SW480 (cell line): ENCODE measurements at places on chromosomes 12 and 14.

- DNase-seq: no peak
These were observed 10.8 kb downstream of the CLEC1A start for GRCh38 chr12:10088031-10088430.

DNA sequence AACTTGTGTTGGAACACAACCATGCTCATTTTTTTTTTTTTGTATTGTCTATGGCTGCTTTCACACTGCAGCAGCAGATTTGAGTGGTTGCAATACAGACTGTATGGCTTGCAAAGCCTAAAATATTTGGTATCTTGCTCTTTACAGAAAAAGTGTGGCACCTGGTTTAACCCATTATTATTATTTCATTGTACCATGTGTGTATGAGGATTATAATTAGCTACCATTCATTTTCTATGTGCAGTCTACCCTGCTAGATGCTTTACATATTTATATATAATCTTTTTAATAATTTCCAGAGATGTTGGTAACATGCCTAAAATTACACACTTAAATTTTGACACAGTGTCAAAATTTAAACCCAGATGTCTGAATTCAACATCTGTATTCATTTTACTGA, 37.7 kb downstream of the SPATS2 start:
- no peak for DNase-seq

- DNase-seq: no peak
These were observed 53.8 kb downstream of the TRIM9 start for GRCh38 chr14:51041108-51041531.

DNA sequence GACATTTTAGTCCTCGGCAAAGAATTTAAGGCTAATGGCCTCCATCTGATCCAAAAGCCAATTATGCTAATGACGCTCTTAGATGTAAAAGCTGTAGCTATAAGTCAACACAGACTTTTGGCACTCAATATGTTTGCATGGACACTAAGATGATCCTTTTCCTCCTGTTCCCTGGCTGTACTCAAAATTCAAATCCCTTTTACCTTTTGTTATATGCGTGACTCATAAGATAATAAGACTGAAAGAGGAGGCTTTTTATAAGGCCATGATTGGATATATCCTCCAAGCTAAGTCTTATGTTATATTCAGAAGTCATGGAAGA, 89.8 kb downstream of the PDZRN4 start:
- no peak for DNase-seq

GRCh38 chr12:28963554-28963953, 185.5 kb upstream of the FAR2 start:
- DNase-seq: peak; percentile 47

DNA sequence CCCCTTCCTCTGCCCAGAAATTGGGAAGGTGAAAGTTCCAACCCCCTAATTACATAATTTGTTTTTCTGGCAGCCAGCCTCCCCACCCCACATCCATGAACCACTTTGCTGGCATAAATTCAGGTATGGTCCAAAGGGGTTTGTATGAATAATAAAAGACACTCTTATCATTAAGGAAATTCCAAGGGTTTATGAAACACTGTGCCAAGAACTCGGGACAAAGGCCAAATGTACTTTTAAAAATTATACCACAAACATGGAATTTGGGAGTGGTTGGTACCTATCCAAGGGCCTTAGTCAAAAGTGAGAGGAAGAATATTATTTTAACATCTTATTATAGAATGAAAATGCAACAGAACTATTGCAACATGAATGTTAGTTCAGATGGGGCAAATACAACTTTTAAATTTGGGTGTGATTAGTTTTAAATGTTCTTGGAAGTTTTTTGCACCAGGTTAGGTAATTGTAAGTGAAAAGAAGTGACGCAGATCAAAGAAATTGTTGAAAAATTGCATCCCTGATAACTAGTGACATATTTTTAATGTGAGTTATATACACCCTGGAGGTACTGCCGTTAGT, 217.8 kb downstream of the TMEM117 start:
- DNase-seq: no peak

DNA sequence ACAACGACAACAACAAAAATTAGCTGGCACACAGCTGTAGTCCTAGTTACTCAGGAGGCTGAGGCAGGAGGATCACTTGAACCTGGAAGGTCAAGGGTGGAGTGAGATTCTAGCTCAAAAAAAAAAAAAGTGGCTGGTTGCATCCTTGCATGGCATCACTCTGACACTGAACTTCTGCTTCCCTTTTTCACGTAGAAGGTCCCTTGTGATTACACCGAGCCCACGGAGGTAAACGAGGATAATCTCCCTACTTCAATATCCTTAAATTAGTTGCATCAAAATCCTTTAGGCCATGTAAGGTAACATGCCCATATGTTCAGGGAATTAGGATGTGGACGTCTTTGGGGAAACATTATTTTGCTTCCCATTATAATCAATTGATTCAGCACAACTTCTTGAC, 4.0 kb upstream of the PPP4R4 start:
- DNase-seq: no peak

GRCh38 chr14:54040846-54041245, 84.2 kb upstream of the BMP4 start:
- no peak for DNase-seq

GRCh38 chr14:33555710-33556350, 395.0 kb downstream of the EGLN3 start:
- DNase-seq: no peak

- peak; percentile 56 for DNase-seq
These were observed 24.2 kb downstream of the TRHDE start for GRCh38 chr12:72296389-72296788.

- no peak for DNase-seq
These were observed 41.4 kb downstream of the TPCN1 start for GRCh38 chr12:113262710-113263109.

GRCh38 chr14:30015489-30015888, 87.8 kb upstream of the PRKD1 start:
- no peak for DNase-seq

DNA sequence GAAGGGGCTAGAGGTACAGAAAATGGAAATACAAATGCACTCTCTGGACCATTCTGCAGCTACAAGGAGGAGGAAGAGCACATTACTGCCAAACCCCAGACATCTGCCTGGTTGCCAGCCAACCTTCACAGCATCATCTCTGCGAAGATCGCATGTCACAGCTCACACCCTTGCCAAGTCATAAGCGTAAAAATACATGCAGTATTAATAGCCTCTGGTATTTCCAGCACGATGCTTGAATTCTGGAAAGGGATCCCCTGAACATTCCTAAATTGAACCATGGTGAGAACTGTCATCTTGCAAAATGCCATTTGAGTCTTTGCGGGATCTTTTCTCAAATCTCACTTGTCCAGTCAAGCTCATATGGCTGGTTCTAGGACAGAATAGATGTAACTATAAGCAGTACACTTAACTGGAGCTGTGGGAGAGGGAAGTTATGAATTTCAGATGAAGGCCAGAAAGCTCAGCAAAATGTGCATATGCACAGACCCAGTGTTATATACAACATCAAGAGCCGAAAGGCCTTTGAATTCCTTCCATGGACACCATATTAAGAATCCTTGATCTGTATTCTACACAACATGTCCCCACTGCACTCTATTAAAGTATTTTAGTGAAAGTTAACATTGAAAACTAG, 211.6 kb downstream of the DUSP6 start:
- DNase-seq: no peak

- DNase-seq: peak; percentile 13
These were observed 48.8 kb downstream of the LRCOL1 start for GRCh38 chr12:132561427-132562156.

DNA sequence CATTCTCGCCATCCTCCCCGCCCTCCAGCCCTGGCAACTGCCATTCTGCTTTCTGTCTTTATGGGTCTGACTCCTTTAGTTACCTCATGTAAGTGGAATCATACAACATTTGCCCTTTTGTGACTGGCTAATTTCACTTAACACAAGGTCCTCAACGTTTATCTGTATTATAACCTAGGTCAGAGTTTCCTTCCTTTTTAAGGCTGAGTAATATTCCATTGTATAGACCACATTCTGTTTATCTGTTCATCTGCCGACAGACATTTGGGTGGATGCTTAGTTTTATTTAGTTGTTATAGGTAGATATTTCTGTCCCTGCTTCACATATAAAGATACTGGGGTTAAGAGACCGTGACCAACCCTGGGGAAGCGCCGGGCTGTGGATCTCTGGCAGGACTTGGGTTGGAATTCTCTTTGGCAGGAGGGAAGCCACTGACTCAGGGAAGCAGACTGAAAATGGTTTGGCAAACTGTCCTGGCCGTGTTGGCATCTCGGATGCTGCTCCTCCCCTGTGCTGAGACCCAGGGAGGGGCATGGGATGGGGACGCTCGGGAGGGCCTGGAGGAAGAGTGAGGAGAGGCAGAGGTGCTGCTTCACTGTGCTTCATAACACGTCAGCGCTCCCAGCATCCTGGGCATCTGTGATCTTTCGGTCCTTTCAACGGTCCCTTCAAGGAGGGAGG, 38.9 kb downstream of the TEAD4 start:
- no peak for DNase-seq

DNA sequence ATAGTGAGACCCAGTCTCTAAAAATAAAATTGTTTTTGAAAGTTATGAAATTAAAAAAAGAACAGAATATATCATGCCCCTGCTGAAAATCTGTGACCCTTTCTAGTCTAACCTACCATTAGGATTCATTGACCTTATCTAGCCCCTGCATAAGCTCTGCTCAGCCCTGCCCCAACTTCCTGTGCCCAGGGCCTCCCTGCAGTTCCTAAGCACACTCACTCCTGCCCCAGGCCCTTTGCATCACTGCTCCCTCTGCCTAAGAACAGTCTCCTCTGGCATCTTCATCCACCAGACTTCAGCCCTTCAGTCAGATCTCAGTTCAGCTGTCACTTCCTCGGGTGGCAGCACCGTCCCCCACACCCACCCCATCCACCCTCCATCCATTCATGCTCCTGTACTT, 55.4 kb downstream of the SCARB1 start:
- DNase-seq: no peak

- DNase-seq: no peak
These were observed 190.8 kb upstream of the PARP11 start for GRCh38 chr12:4064008-4064407.

GRCh38 chr12:46517579-46517962, 145.0 kb upstream of the SLC38A2 start:
- no peak for DNase-seq

- DNase-seq: no peak
These were observed 31.0 kb downstream of the FOXN4 start for GRCh38 chr12:109277899-109278762.

DNA sequence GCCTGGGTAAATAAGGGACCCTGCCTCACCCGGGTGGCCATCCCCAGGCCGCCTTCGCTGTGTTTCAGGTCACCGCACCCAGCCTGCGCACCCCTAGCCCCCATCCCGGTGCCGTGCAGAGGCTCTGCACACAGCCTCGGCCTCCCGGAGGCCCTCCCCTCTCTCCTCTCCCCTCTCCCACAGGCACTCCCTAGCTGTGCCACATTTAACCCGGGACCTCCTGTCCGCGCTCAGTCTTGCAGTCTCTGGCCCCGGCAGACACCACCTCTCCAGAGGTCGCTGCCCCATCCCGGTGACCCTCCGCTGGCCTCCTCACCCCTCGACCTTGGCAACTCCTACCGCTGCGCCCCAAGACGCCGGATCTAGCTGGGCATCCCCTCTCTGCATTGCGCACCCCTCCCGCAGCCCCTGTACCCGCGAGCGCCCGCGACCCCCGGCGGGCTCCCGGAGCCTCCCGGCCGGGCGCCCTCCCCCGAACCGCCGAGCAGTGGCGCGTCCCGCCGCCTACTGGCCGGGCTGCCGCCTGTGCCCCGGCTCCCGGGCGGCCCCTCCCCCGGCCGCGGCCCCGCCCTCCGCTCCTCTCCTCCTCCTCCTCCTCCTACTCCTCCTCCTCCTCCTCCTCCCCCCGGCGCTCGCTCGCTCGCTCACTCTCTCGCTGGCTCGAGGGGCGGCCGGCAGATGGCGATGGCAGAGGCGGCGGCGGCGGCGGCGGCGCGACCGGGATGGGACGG, 120.7 kb downstream of the AACS start:
- peak; percentile 64 for DNase-seq

- DNase-seq: no peak
These were observed 59.4 kb upstream of the FOXN3 start for GRCh38 chr14:89476354-89476896.

DNA sequence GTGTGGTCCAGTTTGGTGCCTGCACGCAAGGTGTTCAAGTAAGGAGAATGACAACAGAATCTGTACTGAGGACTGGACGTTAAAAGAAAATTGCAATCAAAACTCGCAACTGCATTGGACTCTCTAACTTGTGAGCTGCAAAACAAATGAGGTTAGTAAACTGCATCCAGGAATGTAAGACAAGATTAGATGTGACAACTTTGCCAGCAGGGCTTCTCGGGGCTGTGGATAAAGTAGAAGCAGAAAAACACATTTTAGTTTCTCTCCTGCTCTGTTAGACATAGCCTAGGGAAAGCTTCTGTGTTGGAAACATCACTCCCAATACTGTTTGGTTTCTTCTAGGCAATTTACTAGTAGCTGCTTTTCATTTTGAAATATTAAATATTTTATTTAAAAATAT, 338.2 kb upstream of the NAV3 start:
- no peak for DNase-seq

DNA sequence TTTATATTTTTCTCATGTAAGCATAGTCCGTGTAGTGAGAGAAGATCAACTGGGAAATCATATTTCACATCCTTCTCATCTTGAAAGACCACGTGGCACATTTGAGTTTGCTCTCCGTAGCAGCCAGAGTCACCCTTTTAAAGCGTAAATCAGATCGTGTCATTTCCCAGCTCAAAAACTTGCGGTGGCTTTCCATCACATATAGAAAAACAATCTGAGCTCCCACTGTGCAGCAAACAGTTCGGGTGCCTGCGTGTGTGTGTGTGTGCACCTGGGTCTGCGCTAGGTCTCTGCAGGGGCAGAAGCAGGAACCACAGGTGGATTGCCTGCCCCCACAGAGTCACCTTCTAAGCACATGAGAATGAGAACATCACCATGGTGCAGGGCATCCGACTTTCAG, 338.2 kb downstream of the TRHDE start:
- DNase-seq: no peak

GRCh38 chr14:69741055-69741454, 25.9 kb upstream of the SRSF5 start:
- no peak for DNase-seq

DNA sequence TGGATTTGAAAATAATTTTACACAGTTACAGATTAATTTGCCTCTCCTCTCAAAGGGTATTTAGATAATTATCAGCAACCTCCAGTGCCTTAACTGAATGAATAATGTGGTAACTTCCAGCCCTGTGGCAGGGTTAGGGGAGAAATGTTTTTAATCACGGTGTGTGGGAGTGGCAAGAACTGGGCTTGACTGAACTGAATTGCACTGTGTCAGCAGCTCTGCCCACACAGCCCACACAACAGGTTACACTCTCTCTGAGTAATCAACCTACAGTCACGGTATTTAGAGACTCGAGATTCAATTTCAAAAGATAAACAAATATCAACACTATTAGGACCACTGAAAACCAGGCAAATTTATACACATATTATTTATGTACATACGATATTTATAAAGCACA, 198.5 kb downstream of the KCNC2 start:
- peak; percentile 30 for DNase-seq

DNA sequence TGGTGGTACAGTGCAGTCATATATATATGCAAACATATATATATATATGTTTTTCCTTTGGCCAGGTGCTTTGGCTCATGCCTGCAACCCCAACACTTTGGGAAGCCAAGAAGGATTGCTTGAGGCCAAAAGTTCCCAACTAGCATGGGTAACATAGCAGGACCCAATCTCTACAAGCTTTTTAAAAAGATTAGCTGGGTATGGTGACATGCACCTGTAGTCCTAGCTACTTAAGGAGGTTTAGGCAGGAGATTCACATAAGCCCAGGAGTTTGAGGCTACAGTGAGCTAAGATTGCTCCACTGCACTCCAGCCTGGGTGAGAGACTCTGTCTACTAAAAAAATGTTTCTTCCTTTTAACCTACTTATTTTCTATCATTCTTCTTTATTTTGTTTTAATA, 10.2 kb downstream of the PZP start:
- DNase-seq: no peak
